Smooth muscle cell of bladder (primary cell): ENCODE measurements at places on chromosomes 6 and 20. TPM values are rescaled to one million over a fixed set of nuclear protein-coding genes. Genes with fewer than 3 reads are reported as not detected.

Gene CTAGE9
- total RNA-seq: not detected in 2 replicates

Gene PAX1
- total RNA-seq: not detected in 2 replicates

Gene PGC
- total RNA-seq: not detected in 2 replicates

Gene ELOVL2
- total RNA-seq: 3.9 and 18.9 TPM in 2 replicates

Gene MMP24
- 0.14 and 0.37 TPM in 2 replicates for total RNA-seq

Gene RAET1E
- 0.14 and 0.37 TPM in 2 replicates for total RNA-seq

Gene OR12D3
- total RNA-seq: not detected in 2 replicates

Gene PPIL1
- 20.1 and 27.1 TPM in 2 replicates for total RNA-seq

Gene TSPYL4
- 5.4 and 6.0 TPM in 2 replicates for total RNA-seq

Gene CCN6
- total RNA-seq: not detected in 2 replicates

Gene ZNF311
- total RNA-seq: 1.9 and 2.1 TPM in 2 replicates

Gene ZNF337
- total RNA-seq: 12.7 and 21.4 TPM in 2 replicates

Gene SERPINB1
- total RNA-seq: 19.5 and 20.3 TPM in 2 replicates

Gene ZFP64
- 23.2 and 23.9 TPM in 2 replicates for total RNA-seq

Gene SLCO4A1
- total RNA-seq: 0.09 and 0.14 TPM in 2 replicates

Gene DSP
- 0.28 and 0.83 TPM in 2 replicates for total RNA-seq

Gene TP53TG5
- under 0.01 TPM in 1 of 2 replicates, not detected in the other for total RNA-seq

Gene FAM217A
- not detected in 2 replicates for total RNA-seq

Gene LY86
- total RNA-seq: not detected in 2 replicates

Gene PRKN
- total RNA-seq: 1.1 and 2.0 TPM in 2 replicates

Gene PLA2G7
- total RNA-seq: 0.09 TPM in 1 of 2 replicates, not detected in the other

Gene SLC16A10
- not detected in 2 replicates for total RNA-seq

Gene SYNDIG1
- total RNA-seq: 1.1 and 1.9 TPM in 2 replicates

Gene PHACTR3
- not detected in 2 replicates for total RNA-seq

Gene AFG1L
- 3.3 and 5.1 TPM in 2 replicates for total RNA-seq

Gene ABHD16B
- total RNA-seq: not detected in 2 replicates

Gene LRFN2
- total RNA-seq: not detected in 2 replicates

Gene BIRC7
- total RNA-seq: 0.65 TPM in 1 of 2 replicates, not detected in the other

Gene NT5E
- 235 and 363 TPM in 2 replicates for total RNA-seq

Gene DDO
- total RNA-seq: 1.2 and 1.3 TPM in 2 replicates
